Activated T-helper 2 cell treated with anti-CD3 and anti-CD28 coated beads, Interferon-gamma antibody, Interleukin-2, Interleukin-4, amounts not matched to agents 10 μg/mL and 5 μg/mL and 100 μg/mL, durations not matched to agents 14 hours and 24 hours and 36 hours (primary cell): ENCODE measurements at places on chromosomes 6 and 20. TPM values are rescaled to one million over a fixed set of nuclear protein-coding genes. Genes with fewer than 3 reads are reported as not detected.

The MGME1 gene
- total RNA-seq, result 30.0 and 33.0 TPM in 2 replicates

The CEBPB gene
- 36.2 and 36.4 TPM in 2 replicates for total RNA-seq

The ABHD16B gene
- total RNA-seq, result 0.16 TPM in 1 of 2 replicates, not detected in the other

The ADGRB3 gene
- total RNA-seq, result 0.07 and 0.14 TPM in 2 replicates

The AKAP7 gene
- total RNA-seq, result 3.1 and 3.4 TPM in 2 replicates

The PKIB gene
- total RNA-seq, result 0.44 and 0.52 TPM in 2 replicates

The SLC24A3 gene
- total RNA-seq, result not detected in 2 replicates

The AMD1 gene
- 111 TPM in 2 replicates for total RNA-seq

The MATN4 gene
- total RNA-seq, result 0.39 and 0.64 TPM in 2 replicates

The XRN2 gene
- total RNA-seq, result 87.7 and 90.2 TPM in 2 replicates

The PI16 gene
- total RNA-seq, result not detected in 2 replicates

The DEFB132 gene
- total RNA-seq, result not detected in 2 replicates

The ASIP gene
- total RNA-seq, result not detected in 2 replicates

The SYNGAP1 gene
- total RNA-seq, result 60.1 and 71.3 TPM in 2 replicates

The CTAGE9 gene
- total RNA-seq, result not detected in 2 replicates

The PERP gene
- total RNA-seq, result 6.4 and 7.0 TPM in 2 replicates

The PPP1R18 gene
- total RNA-seq, result 137 and 144 TPM in 2 replicates

The RNF182 gene
- not detected in 2 replicates for total RNA-seq

The TRPC4AP gene
- 52.3 and 52.4 TPM in 2 replicates for total RNA-seq

The GINS1 gene
- 33.5 and 36.3 TPM in 2 replicates for total RNA-seq

The DLK2 gene
- 2.1 and 2.5 TPM in 2 replicates for total RNA-seq

The RIN2 gene
- total RNA-seq, result not detected in 2 replicates

The SLC17A5 gene
- 5.8 and 6.7 TPM in 2 replicates for total RNA-seq

The HRH3 gene
- total RNA-seq, result not detected in 2 replicates

The KCNK16 gene
- not detected in 2 replicates for total RNA-seq

The SRMS gene
- not detected in 2 replicates for total RNA-seq

The LCA5 gene
- total RNA-seq, result 0.09 and 0.18 TPM in 2 replicates

The SLC2A4RG gene
- total RNA-seq, result 48.3 and 53.0 TPM in 2 replicates
